Hair follicle dermal papilla cell (primary cell): ENCODE measurements at places on chromosomes 6 and 20. TPM values are rescaled to one million over a fixed set of nuclear protein-coding genes. Genes with fewer than 3 reads are reported as not detected.

ADRM1 gene
- total RNA-seq: 86.6 and 90.1 TPM in 2 replicates

HLA-DMA gene
- 5.7 TPM in 2 replicates for total RNA-seq

GLP1R gene
- total RNA-seq: not detected in 2 replicates

FRMD1 gene
- total RNA-seq: not detected in 2 replicates

SLC12A5 gene
- total RNA-seq: not detected in 2 replicates

MRAP2 gene
- total RNA-seq: 0.12 and 0.32 TPM in 2 replicates

IL17F gene
- total RNA-seq: not detected in 2 replicates
